ENCODE measurements at places on chromosomes 3 and 15.

DNA sequence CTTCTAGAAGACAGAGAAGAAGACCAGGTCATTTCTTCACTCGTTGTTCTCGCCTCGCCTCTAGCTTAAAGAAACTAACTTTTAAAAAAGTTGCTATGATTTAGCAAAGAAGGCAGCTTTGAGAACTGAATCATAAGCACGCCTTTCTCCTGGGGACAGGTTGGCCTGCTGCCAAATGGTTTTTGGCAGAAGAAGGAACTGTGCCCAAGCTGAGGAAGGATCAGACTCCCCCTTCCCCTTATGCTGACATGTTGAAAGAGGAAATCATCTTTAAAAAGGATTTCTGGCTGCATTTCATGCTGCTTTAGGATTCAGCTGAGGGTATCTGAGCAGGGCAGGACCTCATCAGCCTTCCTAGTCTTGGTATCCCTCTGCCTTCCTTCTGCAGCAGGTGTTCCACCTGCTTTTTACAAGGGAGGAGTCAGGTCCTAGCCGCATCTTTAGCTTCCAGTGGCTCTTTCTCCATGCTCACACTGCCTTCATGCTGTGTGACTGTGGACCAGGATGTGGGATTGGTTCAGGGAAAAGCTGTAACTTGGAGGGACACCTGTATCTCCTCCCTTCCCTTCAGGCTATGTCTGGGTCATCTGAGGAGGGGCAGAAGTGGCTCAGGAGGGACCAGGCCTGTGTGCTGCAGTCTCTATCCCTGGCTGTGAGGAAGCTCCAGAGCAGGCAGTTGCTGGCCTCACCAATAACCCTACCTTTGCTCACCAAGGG, 34.1 kb upstream of the HACD2 start:
- peak; percentile 36 for DNase-seq

DNA sequence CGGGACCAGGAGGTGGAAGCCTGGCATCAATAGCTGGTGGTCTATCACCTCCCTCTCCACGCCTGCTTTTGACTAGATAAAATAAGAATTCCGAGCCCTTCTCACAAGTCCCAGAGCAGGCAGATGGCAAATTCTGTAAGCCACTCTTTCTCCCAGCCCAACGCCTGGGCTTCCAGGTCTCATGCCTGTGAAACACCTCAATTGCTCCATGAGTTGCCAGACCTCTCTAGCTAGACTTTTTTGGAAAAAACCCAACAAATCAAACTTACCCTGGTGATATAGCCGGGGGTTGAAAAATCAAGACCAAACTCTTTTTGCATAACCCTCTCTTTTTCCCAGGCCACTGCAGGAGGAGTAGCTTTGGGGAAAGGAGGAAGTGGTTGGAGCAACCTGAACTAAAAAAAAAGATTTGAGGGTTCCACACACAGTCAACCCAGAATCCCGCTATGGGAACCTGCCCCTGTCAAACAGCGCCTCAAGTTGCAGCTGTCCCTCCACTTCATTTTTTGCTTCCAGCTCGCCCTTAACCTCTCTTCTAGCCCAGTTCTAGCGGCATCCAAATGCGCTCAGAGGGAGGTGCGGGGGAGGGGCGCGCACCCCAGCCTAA, 7.0 kb downstream of the BHLHE40 start:
- no peak for DNase-seq

DNA sequence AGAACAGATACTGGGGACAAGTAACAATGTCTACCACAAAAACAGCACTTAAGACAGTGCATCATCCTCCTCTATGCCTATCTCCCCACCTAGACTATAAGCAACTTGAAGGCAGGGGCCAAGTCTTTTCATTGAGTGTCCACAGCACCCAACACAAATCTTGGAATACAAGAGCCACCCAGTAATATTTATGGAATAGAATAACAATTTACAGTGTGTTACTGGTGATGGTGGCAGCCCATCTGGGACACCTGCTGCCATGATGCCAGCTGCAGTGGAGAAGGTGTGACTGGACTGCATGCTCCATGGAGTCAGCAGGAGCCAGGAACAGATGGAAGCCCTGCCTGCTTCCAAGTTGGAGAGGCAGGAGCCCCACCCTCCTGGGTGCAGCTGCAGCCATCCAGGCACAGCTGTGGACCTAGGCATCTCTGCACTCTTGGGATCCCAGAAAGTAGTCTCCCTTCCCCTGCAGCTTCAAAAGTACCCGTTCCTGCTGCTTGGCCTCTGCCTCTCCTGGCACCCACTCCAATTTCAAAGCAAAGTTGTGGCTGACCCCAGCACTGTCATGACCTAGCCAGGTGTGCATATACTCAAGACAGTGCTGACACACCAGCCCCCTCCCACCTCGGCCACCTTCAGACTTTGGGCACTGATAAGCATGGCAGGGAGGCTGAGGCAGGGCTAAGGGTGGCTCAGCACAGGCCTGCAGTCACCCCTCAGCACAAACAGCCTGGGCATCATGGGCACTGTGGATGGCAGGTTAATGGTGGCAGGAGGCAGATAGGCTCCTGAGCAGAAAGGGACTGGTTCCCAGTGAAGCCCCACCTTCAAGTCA, 94.5 kb downstream of the TPRA1 start:
- DNase-seq: no peak

GRCh38 chr3:57120451-57121174, 44.5 kb downstream of the IL17RD start:
- no peak for DNase-seq

DNA sequence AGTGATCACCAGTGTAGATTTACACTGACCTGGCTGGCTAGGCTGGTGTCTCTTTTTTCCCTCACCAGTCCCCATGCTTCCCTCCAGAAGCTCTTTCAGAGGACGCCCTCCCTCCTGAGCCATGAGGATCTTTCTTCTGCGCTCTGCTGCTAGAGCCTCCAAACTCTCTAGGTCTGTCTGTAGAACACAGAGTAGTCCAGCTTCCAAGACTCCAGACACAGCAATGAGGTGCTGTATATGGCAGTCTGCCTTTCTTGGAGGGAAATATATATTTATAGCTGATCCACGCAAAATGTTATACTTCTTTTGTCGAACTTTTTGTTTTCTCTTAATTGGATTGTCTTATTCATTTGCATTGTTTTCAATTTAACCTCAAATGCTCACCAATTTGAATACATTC, 1121.8 kb downstream of the ROBO2 start:
- no peak for DNase-seq

DNA sequence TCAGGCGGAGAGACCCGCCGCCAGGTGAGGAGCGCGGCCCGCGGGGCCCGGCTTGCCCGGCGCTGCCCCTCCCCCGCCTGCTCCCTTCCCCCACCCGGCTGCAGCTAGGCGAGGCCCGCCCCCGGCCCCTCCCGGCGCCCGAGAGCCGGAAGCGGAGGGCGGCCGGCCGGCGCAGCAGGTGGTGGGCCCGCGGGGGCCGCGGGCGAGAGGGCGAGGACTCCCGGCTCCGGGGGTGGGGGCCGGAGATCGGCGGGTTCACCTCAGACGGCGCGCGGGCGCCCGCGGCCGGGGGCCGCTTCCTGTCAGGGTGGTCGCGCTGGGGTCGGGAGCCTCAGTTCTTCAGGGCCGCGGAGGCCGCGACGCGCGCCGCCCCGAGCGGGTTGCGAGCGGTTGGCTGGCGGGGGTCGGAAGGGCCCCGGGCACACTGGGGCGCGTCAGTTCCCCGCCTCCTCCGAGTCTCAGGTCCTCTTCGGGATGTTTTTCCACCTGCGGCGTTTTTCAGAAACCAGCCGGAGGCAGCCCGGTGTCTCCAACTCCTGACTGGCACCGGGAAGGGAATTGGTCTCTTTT, 395 bp downstream of the ZFAND6 start:
- no peak for DNase-seq

- no peak for DNase-seq
Observed at GRCh38 chr3:21789730-21790129, 38.7 kb upstream of the ZNF385D start.

GRCh38 chr3:124780356-124780755, 50.1 kb downstream of the UMPS start:
- no peak for DNase-seq

GRCh38 chr3:109071350-109072142, 46.4 kb downstream of the MORC1 start:
- no peak for DNase-seq

GRCh38 chr3:127286571-127287140, 1.2 kb downstream of the PRR20G start:
- DNase-seq: no peak

GRCh38 chr3:100634493-100635272, 25.3 kb downstream of the ADGRG7 start:
- DNase-seq: peak; percentile 36

- DNase-seq: no peak
Observed at GRCh38 chr3:8722808-8723207, 10.8 kb upstream of the CAV3 start.

- peak; percentile 39 for DNase-seq
Observed at GRCh38 chr3:147191795-147192385, 214.5 kb downstream of the ZIC4 start.

GRCh38 chr3:115081444-115081843, 65.6 kb downstream of the ZBTB20 start:
- DNase-seq: no peak

- DNase-seq: no peak
Observed at GRCh38 chr3:14289590-14290461, 111.2 kb downstream of the LSM3 start.
